CD4-positive, alpha-beta T cell treated with Interleukin-1 beta for 1 hour (primary cell): ENCODE measurements at places on chromosomes 12 and 14.
A peak's percentile ranks its signal among the peaks of the same experiment; 100 is the strongest.

DNA sequence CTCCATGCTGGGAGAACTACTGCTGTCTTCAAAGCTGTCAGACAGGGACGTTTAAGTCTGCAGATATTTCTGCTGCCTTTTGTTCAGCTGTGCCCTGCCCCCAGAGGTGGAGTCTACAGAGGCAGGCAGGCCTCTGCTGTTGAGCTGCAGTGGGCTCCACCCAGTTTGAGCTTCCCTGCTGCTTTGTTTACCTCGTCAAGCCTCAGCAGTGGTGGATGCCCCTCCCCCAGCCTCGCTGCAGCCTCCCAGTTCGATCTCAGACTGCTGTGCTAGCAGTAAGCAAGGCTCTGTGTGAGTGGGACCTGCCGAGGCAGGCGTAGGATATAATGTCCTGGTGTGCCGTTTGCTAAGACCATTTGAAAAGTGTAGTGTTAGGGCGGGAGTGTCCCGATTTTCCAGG, 31.4 kb upstream of the RFX4 start:
- DNase-seq, result no peak

- DNase-seq, result no peak
Measured at GRCh38 chr14:105554523-105554922, 28.1 kb downstream of the TMEM121 start.

DNA sequence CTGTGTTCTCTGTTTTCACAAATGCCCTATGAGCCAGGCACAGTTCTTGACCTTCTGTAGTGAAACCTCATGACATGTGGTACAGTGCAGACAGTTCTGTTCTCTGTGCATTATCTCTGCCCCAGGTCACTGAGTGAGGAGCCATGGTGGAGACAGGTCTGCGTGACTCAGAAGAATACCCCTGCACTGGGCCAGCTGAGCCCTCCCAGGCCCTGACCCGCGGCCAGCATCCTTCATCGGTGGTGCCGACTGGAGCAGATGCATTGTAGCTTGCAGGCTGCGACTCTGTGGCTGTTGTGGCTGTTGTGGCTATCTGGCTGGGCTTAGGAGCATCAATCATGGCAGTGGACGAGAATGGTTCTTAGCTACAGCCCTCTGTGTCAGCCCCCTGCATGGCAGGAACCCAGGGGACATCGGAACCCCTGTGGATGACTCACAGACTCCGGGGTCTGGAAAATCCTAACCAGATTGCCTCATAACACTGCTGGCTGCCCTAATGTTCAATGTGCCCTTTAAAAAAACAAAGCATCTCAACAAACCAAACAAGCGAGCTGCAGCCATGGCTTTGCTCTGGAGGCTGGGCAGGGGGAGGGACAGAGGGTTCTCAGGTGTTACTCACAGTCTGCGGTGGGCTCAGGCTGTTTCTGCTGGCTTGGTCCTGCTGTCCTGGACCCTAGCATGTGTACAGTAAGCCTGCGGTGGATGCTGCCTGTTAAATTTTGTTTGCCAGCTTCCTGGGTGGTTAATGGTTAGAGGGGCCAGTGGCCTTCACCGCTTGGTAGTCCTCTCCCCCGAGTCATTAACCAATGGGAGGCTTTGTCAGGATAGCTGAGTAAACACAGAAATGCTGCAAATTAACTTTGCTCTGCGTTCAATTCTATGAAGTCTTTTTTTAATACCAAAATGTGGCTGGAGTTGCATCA, at the start of gene SERPINA6:
Gene SERPINA6 (minus strand): TSS at position 689 of the 923 bp plus-strand sequence. CDS start 8,688 bp downstream, outside the sequence.
- DNase-seq, result no peak

DNA sequence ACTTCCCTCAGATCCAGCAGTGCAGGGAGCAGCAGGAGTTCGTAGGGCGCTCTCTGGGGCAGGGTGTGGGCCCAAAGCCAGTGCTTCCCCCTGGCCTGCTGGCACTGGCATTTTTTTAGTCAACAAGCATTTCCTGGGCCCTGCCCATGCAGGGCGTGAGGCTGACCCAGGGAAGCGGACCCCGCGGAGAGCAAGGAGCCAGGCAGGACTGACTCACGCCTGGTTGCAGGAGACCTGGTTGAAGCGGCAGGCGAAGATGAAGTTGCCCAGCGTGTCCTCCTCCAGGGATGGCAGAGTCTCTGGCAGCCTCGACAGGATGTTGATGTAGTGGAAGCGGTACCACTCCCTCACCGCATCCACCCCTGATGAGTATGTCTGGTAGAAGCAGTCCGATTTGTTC, 13.5 kb downstream of the SCNN1A start:
- no peak for DNase-seq

- no peak for DNase-seq
Measured at GRCh38 chr12:127237151-127237550, 1029.8 kb upstream of the TMEM132C start.

- no peak for DNase-seq
Measured at GRCh38 chr14:90140956-90141316, 79.1 kb downstream of the KCNK13 start.

- peak; percentile 55 for DNase-seq
Measured at GRCh38 chr14:63770187-63770807, 42.4 kb upstream of the SGPP1 start.

GRCh38 chr14:42994051-42994736, 1387.5 kb downstream of the LRFN5 start:
- no peak for DNase-seq

GRCh38 chr12:124469193-124469888, 98.1 kb downstream of the NCOR2 start:
- no peak for DNase-seq

- DNase-seq, result no peak
Measured at GRCh38 chr14:30517737-30518136, 41.2 kb upstream of the G2E3 start.

GRCh38 chr12:49939707-49940106, 10.8 kb upstream of the AQP2 start:
- DNase-seq, result no peak

- peak; percentile 72 for DNase-seq
Measured at GRCh38 chr12:124456652-124457152, 110.7 kb downstream of the NCOR2 start.

DNA sequence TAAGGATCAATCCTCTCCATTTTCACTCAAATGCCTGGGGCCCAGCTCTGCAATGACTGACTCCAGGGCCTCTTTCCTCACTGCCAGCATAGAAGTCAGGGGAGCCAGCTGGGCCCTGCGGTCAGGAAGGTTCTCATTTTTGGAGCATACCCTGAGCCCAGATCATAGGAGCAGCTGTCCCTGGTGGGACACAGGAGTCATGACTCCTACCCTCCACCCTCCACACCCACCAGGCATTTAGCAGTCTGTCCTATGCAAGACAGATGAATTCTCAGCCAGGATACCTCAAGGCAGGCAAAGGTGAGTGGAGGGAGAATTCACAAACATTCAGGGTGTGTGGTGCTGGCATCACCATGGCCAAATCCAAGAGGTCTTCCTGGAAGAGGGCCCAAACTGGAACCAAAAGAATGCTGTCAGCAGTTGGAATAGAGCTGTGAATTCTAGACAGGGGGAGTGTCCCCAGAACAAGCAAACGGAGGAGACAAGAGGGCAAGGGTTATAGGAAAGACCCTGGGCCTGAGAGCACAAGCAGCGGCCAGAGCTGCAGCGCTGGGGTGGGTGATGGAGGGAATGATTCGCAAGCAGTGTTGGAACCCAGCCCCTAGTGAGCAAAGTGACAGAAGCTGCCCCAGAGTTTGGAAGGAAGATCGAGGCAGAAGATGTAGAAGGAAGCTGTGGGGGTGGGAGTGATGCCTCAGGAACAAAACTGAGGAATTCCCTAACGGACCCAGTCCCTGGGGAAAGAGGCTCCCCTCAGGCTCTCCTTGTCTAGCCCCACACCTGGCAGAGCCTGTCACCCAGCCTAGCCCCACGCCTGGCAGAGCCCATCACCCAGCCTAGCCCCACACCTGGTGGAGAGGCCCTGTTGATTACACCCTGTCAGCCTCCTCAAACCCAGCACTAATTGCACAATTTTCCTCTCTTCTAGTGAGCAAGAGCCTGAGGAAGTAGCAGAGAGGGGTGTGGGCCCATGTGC, 4.5 kb upstream of the REM2 start:
- no peak for DNase-seq

- no peak for DNase-seq
Measured at GRCh38 chr14:79571366-79571765, 639.9 kb downstream of the DIO2 start.

DNA sequence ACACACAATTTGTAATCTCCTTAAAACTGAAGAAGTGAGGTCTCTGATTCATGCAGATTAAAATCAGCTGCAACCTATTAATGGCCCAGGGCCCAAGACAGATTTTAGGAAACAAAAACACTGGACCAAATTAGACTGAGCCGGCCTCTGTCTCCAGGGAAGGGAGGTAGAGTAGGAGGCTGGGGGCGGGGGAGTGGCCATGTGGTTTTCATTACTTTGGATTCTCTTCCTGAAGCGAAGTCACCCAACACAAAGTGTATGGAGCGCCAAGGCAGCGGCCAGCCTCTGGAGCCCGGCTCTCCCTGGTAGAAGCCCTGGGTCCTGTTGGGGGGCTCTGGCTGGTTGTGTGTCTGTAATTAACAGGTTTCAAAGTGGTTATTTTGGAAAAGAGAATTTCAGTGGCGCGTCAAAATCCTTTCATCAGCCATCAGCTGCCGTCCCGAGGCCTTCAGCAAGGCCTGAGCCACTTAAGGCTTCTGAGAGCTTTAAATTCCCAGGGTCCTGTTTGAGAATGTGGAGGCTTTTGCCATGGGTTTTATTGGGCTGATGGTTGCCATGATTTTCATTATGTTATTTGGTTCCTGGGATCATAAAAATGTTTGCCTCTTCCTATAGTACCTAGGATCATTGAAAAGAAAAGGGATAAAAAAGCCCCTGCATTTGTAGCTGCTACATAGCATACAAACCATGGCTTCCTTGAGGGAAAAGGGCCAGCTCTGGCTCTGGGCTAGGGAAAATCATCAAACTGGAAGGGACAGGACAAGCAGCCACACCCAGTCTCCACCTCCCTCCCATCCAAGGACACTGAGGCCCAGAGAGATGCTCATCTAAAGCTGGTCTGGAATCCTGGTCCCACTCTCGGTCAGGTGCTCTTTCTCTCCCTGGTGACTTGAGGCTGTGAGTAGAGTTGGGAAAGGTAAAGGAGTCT, 282.4 kb downstream of the ZFP36L1 start:
- no peak for DNase-seq

- peak; percentile 76 for DNase-seq
Measured at GRCh38 chr12:131104463-131105350, 151.0 kb downstream of the ADGRD1 start.
